ENCODE measurements at places on chromosomes 6 and 20. TPM values are rescaled to one million over a fixed set of nuclear protein-coding genes. Genes with fewer than 3 reads are reported as not detected.

DNA sequence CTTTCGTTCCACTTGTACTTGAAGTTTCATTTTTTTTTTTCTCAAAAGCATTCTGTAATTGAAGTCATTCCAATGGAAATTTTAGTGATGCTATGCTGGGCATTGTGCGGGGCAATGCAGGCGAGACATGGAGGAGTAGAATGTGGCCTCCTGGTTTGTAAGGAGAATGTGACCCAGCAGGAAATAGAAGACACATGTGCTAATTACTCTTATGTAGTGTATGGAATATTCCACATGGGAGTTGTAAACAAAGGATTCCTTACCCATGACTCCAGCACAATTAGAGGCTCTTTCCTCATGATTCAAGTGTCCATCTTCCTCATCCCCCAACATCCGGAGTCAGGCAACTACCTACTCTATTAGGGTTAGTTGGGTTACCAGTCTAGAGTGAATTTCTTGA lies 14.9 kb upstream of the RFPL4B start:
- DNase-seq = no peak

- no peak for DNase-seq
Measured at GRCh38 chr20:9594284-9594875, 80.0 kb downstream of the LAMP5 start.

The KHDC1L gene
- polyA plus RNA-seq = 0.10 TPM

The DUSP15 gene
- polyA plus RNA-seq = not detected

GRCh38 chr6:11853678-11854407 lies 75.2 kb upstream of the ADTRP start:
- no peak for DNase-seq

- no peak for DNase-seq
Measured at GRCh38 chr6:80592436-80592835, 486.0 kb downstream of the BCKDHB start.

DNA sequence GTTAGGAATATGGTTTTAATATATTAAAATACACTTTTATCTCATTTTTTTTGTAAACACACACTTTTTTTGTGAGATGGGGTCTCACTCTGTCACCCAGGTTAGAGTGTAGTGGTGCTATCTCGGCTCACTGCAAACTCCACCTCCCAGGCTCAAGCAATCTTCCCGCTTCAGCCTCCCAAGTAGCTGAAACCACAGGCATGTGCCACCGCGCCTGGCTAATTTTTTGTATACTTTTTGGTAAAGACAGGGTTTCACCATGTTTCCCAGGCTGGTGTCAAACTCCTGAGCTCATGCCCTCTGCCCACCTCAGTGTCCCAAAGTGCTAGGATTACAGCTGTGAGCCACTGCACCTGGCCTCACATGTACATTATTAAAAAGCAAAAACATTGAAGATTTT lies 10.8 kb downstream of the IPCEF1 start:
- no peak for DNase-seq

The ARMC12 gene
- 1.7 TPM for polyA plus RNA-seq

The CST5 gene
- not detected for polyA plus RNA-seq

The ANKRD6 gene
- 9.4 TPM for polyA plus RNA-seq

The HLA-F gene
- polyA plus RNA-seq = 36.2 TPM

The TTBK1 gene
- polyA plus RNA-seq = not detected

- no peak for DNase-seq
Measured at GRCh38 chr20:9136114-9136513, 67.2 kb downstream of the PLCB4 start.

The CRYBG1 gene
- 36.9 TPM for polyA plus RNA-seq

GRCh38 chr20:63366390-63367365 lies 5.5 kb upstream of the CHRNA4 start:
- no peak for DNase-seq

The PPIL1 gene
- polyA plus RNA-seq = 45.5 TPM

Data from keratinocyte (primary cell).